ENCODE measurements at places on chromosomes 2 and 18.

GRCh38 chr2:2587354-2587753 lies 256.3 kb upstream of the MYT1L start:
- no peak for DNase-seq

DNA sequence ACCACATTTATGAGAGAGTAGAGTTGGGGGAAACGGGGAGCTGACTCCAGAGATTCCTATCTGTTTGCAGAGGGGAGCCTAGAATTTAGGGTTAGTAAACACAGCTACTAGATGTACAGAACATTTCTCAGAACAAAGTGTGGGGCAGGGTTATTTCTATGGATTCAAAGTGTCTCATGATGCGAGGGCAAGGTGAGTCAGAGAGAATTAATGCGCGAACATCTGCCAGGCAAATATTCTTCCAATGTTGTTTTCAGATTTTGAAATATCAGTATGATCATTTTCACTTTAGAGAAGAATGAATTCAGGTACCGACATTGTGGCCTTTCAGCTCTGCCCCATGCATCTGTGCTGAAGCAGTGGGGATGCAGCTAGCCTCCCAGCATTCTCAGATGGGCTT lies 2.0 kb upstream of the DSEL start:
- no peak for DNase-seq

DNA sequence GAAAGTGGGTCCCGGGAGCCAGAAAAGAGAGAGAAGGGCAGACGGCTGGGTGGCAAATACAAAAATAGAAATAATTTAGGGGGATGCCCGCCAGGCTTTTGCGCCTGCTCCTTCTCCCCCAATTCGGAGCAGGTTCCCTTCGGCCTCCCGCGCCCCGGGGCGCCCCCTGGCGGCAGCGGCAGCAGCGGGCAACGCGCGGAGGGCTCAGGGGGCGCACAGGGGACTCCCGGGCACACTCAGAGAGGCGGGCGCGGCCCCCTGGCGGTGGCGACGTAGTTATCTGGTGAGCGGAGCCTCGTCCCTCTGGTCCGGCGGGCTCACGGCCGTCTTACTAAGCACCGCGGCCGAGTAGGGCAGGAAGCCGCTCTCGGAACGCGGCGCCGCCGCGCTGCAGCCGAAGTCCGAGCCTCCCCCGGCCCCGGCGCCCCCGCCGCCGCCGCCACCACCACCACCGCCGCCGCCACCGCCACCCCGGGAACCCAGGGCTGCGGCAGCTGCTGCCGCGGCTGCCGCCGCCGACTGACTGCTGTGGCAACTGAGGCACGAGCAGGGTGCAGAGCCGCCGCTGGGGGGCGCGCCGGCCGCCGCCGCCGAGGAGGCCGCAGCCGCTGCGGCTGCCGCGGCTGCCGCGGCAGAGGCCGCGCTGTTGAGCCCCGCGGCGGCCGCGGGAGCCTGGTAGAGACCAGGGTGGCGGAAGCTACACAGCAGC lies 3.8 kb downstream of the EVX2 start:
- DNase-seq = peak; percentile 71

DNA sequence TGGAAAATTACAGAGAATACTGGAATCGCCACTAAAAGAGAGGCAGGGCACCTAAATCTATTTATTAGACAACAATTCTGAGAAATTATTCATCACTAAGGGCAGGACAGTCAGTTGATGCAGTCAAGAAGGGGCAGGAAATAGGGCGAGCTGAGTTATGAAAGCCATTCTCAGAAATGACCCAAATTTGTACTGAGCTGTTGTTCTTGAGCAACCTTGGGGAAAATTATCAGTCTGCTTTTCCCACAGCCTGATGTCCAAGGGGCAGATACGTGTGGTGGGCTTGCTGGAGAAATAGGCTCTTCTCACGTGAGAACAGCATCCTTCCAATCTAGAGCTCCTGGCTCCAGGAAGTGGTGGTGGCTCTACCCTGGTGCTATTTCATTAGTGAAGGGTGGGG lies 38.6 kb downstream of the STON1 start:
- DNase-seq = no peak

- DNase-seq = no peak
Observed at GRCh38 chr18:7609617-7610016, 42.5 kb downstream of the PTPRM start.

DNA sequence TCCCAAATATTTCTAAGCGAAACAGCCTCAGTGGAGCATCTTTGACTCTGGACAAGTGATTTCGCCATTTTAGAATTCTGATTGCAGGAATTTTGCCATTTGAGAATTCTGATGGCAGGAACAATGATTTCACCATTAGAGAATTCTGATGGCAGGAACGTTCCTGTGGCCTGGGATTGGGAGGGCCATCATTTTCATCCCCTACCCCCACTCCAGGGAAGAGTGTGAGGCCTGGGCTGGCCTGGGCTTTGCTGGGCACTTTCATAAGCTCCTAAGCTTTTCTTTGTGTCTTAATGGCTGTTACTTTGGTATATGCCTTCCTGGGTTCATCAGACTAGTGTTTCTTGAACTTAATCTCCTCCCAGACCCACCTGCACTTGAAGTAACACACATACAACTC lies 129.3 kb upstream of the EPAS1 start:
- DNase-seq = no peak

- peak; percentile 90 for DNase-seq
Observed at GRCh38 chr2:30115141-30115980, 31.4 kb upstream of the YPEL5 start.

- DNase-seq = no peak
Observed at GRCh38 chr18:23822590-23823385, 133.5 kb downstream of the LAMA3 start.

GRCh38 chr2:12549641-12550040 lies 167.1 kb upstream of the TRIB2 start:
- DNase-seq = no peak

DNA sequence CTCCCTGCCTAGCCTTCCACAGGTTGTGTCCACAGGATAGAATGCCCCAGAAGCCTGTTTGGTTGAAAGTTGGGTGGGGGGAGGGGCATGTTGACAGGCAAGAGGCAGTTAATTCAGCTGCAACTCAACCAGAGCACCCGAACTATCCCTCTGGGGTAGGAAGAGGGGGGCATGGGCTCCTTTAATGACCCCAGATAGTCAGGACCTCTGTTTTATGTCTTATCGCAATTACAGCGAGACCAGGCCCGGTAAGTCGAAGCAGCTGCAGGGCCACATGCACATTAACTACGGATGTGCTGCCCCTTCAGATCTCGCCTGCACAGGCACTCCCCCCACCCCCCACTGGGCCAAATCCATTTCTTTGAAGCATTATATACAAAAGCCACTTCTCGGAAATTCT lies 363.8 kb upstream of the HNRNPA3 start:
- no peak for DNase-seq

DNA sequence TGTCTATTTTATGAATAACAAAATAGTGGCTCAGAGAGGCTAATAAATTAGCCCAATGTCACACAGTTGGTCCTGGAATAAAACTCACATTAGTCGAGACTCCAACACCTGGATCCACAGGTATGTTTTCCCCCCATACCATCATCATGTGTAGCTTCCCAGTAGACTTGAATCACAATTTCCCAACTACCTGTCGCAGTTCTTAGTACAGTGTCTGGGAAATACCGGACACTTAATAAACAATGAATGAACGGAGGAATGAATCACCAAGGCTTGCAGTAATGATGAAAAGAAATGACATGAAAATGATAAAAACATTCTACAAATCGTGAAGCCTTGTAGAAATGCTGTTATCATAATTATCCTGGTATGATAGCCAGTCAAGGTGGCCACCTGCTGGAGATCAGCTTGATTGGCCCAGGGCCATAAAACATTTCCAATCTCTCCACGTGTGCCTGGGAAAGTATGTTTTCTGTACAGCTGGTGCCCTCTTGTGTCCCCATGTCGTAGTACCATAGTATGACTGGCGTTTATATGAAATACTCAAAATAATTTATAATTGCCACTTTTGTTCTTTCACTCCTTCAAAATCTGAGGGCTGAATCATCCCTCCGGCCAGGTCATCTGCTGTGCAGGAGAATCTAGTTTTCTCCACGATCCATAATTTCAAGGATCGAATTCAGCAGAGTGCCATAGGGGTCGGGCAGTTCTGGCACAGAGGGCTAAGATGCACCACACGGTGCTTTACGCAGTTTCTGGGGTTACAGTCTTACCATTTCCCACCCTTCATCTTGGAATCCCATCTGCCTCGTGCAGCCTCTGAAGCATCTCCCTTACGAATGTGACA lies 95.4 kb downstream of the LAMA1 start:
- DNase-seq = no peak

DNA sequence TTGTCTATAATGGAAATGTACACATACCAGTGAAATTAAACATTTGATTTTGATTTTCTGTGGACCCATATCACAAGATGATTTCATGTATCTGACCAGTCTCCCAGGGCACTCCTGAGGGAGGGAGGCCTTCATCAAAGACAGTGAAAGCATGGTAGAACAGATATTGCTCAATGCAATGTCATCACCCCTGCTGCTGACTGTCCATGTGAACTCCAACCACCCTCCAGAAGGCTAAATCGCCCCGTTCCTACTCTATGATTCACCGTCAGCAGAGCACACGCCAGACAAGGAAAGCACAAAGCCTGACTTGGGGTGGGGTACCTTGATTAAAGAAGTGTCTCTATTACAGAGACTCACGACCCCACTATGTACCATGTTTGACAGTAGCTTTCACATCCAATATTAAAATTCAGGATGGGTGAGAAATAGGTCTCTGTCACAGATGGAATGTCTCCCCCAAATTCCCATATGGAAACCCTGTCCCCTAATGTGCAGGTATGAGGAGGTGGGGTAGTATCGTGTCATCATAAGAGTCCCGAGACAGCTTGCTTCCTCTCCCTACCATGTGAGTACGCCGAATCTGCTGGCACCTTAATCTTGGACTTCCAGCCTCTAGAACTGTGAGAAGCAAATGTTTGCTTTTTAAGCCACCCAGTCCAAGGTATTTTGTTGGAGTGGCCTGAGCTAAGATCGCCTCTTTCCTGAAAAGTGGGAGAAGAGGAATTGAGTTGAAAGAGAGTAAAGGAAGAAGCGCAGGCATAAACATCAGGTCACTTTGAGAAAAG lies 42.4 kb downstream of the CYB5A start:
- DNase-seq = no peak

- DNase-seq = no peak
Observed at GRCh38 chr2:187853381-187853791, 299.2 kb upstream of the TFPI start.

DNA sequence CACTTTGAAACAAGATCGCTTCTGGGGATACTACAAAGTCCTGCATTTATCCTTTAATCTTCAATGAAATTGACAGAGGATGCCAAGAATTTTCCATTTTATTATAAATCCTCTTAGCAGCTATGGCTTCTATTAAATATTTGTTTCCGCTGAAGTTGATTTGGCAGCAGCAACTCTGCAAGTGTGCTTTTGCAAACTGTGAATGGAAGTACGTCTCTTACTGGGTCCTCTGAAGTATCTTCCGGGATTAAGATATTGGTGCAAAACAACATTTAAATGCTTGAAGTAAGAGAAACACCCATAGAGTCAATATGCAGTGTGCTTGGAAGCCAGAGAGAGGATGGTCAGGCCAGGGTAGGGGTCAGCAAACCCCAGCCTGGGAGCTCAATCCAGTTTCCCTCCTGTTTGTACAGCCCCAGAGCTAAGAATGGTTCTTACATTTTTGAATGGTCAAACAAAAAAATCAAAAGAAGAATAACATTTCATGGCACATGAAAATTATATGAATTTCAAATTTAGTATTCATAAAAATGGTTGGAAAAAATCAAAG lies 13.6 kb downstream of the CCDC68 start:
- no peak for DNase-seq

GRCh38 chr2:240401781-240402551 lies 33.5 kb upstream of the GPC1 start:
- peak; percentile 36 for DNase-seq

- no peak for DNase-seq
Observed at GRCh38 chr18:58432050-58432727, 196.7 kb downstream of the ALPK2 start.

- DNase-seq = no peak
Observed at GRCh38 chr2:217101972-217102371, 242.1 kb upstream of the TNP1 start.

DNA sequence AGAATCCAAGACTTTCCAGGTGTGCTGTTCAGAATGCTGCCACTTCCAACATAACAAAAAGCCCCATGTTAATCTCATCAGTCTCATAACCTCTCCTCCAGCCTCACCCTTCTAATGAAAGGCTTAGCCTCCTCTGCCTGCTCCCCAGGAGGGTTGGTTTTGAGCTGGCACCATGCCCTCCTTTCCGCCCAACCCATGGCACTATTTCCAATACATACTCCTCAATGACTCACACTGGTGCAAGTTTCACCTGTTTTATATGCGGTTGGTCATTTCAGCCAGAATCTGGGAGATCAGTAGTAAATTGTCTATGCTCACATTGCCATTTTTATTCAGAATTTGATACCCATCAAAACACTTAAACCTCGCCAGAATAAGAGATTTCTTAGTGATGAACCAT lies 157.6 kb upstream of the NRP2 start:
- DNase-seq = no peak

DNA sequence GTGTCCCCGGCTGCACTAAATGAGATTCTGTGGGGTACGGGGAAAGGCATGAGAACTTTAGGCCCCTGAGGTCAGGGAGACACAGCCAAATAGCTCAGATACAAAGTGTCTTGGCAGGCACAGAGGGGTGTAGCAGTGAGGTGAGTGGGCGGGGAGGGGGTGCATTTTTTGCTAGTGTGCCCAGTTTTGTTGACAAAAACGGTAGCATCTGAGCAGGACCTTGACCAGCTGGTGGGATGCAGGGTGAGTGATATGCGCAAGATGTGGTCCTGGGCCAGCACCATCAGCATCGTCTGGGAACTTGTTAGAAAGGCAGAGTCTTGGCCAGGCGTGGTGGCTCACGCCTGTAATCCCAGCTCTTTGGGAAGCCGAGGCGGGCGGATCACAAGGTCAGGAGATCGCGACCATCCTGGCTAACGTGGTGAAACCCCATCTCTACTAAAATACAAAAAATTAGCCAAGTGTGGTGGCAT lies 127.3 kb upstream of the LGALSL start:
- DNase-seq = no peak

DNA sequence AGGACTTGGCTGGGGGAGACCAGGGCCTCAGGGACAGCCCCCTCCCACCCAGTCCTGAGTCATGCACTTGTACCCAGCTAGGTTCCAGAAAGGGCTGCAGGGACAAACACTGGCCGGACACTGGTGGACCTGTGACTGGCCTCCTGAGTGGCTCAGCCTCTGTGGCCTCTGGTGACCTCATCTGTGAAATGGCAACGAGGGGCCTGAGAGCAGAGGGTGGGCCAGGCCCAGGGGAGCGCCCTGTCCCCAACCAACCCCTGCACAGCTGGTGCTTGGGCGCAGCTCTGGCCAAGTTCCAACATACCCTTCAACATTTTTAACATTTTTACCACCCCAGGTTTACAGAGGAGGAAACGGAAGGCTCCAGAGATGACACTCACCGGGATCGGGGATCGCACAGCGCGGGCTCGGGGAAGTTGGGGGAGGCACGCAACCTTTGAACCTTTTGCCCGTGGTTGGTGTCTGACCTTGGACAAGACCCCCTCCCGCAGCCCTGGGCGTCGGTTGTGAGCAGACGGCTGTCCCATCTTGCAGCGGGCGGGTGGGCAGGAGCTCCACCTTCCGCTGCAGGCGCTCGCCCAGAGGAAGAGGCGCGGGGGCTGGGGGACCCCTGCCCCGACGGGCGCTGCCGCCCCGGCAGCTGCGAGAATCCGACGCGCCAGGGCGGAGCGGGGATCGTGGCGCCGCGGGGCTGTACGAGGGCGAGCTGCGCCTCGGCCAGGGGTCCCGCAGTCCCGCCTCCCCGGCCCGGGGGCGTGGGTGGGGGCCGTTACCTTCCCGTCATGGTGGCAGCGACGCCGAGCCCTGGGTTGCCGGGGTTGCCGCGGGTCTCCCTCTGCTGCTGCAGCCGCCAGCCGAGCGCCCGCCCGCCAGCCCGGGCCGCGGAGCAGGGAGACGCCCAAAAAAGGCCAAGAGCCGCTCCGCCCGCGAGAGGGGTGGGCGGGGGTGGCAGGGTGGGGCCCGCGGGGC lies 805 bp downstream of the LIMS2 start:
- peak; percentile 65 for DNase-seq
